Activated effector memory CD4-positive, alpha-beta T cell treated with Interleukin-2 at 50 U/mL for 16 hours (primary cell): ENCODE measurements at places on chromosomes 12 and 14.

- DNase-seq, result no peak
Measured at GRCh38 chr12:72277415-72277814, 5.2 kb downstream of the TRHDE start.

- DNase-seq, result no peak
Measured at GRCh38 chr14:96914571-96915128, 117.5 kb downstream of the VRK1 start.

DNA sequence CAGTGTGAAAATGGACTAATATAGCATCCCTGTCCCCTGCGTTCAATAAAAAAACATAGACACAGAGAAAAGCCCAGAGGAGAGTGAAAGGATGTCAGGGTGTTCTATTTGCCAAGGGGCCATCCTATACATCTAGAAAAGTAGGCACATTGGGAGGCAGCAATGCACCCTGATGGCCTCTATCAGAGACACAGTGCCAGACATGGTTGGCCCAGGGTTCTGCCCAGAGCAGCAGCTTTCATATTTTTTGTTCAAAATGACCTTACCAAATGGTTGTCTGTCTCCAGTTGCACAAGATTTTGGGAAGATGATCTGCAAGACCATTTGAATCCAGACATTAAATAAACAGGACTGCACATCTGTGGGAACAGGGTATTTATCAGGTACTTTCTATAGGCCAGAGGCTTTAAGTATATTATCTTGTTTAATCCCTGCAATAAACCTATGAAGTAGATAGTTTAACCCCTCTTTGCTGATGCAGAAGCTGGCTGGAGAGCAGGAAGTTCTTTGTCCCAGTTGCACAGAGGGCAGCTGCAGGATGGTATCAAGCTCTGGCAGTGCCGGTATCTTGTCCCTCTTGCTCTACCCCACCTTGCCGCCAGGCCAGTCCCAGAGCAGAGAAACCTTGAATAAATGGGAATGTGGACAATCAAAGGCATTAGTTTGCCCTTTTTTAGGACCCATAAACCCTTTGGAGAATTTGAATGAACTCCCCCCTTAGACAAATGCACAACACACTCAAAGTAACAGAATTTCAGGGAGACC is 171.8 kb upstream of the PWP1 start:
- no peak for DNase-seq

DNA sequence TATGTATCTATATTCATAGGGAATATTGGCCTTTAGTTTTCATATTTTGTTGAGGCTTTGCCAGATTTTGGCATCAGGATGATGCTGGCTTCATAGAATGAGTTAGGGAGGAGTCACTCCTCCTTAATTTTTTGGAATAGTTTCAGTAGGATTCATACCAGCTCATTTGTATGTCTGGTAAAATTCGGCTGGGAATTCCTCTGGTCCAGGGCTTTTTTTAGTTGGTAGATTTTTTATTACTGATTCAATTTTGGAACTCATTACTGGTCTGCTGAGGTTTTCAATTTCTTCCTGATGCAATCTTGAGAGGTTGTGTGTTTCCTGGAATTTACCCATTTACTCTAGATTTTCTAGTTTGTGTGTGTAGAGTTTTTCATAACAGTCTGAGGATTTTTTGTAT is 175.2 kb downstream of the EPS8 start:
- no peak for DNase-seq

DNA sequence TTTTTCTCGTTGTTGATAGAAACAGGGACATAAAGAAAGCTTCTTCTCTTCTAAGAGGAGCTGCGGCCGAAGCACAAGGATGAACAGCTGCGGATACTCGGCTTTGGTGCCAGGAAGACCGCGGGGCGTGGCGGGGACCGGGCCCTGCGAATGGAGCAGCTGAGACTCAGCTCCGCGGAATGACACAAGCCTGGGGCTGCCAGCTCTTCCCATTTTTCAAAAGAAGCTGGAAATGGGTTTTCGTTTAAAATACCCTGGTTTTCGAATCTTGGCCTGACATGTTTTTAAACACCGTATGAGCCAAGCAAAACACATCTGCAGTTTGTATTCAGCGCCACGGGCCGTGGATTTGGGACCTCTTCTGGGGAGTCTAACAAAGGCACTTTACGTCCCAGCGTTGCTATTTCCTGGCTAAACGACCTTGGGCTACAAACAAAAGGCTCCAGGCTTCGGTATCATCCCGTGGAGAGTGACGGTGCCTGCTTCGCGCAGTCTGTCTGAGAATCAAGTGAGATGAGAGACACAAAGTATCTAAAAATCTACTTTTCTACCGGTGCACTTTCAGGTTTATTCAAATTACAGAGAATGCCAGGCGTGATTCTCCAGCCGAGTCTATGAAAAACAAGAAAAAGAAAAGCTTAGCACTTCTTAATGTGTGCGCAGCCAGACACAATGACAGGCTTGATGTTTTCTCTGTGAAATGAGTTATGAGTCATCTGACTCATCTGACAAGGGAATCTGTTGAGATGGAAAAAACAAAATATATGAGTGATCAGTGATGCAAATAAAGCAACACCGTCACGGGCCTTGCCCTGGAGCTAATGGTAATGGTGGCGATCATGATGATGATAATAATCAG is 114.0 kb upstream of the TMEM132D start:
- no peak for DNase-seq

DNA sequence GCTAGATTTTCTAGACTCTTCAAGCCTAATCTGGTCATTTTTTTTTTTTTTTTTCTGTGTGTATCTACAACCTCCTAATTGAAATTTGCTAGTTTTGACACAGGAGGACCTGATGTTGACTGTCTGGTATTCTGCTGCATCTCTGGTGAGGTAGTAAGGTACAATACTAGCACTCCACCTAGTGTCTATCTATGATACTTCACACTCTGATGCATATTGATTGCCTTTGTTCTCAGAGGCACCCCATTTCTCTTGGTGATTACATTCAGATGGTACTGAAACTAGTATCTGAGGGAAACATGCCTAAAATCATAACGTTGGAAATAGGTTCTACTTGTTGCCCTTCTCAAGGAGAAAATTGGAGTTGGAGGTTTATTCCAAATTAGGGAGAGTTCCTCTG is 930.5 kb upstream of the NOVA1 start:
- DNase-seq, result no peak

DNA sequence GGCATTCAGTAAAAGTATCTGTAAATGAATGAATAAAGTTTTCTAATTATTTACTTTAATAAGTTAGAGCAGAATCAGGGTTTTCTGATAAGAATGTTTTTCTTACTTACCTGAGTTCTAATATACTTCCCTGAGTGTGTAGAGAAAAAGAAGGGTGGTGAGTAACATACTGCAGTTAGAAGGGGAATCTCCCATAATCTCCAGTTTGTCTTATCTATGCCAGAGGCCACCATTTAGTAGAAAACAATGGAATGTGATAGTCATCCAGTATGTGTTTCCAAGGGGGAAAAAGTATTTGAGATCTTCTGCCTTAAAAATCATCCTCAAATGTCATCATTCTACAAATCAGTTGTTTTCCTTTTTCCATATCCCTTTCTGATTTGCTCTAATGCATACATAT is 56.5 kb upstream of the PAWR start:
- DNase-seq, result no peak

GRCh38 chr12:3097186-3097804 is 20.1 kb downstream of the TSPAN9 start:
- DNase-seq, result no peak

GRCh38 chr14:92039719-92040430 is at the start of gene TRIP11:
Gene TRIP11, minus strand, starts transcription at chr14:92040059. Its CDS starts 374 bp downstream, at chr14:92039685.
- peak; percentile 95 for DNase-seq

GRCh38 chr14:103134405-103134804 is 11.1 kb downstream of the TNFAIP2 start:
- no peak for DNase-seq
